ENCODE measurements at places on chromosomes 6 and 20.
A peak's percentile ranks its signal among the peaks of the same experiment; 100 is the strongest.

- DNase-seq, result no peak
Observed at GRCh38 chr20:24654425-24654824, 185.0 kb downstream of the SYNDIG1 start.

DNA sequence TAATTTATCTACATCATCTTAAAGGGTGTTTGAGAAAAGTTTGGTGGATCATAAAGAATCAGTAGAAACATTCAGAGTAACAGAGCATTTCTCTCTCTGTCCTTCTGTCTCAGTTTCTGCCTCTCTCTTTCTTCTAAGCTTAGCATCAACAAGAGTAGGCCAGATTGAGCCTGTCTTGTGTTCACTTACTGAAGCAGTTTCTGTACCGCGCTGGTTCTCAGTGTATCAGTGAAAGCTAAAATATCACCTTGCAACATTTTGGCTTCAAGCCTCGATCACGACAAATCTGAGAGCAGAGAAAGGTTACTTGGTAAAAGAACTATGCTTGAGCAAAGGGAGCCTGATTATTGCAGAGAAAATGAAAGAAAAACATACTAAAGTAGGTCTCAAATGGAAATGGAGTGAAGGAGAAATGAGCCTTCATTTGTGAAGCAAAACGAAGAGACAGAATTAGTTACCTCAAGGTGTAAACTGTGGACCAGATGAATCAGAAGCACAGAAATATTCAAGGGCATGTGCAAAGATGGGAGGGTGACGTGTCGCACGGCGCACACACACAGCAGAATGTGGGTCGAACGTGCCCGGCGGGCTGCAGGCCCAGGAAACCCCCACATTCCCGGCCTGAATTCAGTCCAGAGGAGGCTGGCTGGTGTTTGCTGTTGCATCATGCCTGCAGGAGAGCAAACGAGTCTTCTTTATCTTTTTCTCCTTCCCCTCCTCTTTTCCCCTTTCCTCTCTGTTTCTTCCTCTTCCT, 509.3 kb downstream of the QKI start:
- no peak for DNase-seq

DNA sequence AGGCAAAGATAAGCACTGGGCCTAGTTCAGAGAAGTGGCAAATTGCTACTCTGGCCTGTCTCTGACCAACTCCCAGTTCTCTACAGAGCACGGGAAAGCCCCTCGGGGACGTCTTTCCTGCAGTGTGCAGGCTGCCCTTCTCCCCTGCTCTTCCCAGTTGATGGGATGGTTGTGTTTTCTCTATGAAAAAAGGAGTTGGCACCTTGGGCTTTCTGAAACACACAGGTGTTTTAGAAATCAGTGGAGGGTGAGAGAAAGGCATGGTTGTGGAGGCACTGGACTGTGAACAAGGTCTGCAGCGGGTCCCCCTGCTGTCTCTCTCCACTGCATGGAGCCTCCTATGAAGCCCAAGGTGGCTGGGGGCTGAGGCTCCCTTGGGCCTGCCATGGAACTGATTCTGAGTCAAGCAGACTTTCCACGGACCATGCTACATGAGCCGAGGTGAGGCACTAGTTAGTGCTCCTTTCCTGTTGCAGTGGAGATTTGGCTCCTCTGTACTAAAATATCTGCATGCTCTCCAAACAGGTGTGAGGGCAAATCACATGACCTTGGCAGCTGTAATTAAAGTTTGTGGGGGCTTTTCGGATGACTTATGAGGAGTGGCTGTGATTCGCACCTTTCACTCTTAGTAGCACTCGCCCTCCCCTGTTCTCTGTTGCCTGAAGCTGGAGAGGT, 16.3 kb downstream of the GTSF1L start:
- no peak for DNase-seq

DNA sequence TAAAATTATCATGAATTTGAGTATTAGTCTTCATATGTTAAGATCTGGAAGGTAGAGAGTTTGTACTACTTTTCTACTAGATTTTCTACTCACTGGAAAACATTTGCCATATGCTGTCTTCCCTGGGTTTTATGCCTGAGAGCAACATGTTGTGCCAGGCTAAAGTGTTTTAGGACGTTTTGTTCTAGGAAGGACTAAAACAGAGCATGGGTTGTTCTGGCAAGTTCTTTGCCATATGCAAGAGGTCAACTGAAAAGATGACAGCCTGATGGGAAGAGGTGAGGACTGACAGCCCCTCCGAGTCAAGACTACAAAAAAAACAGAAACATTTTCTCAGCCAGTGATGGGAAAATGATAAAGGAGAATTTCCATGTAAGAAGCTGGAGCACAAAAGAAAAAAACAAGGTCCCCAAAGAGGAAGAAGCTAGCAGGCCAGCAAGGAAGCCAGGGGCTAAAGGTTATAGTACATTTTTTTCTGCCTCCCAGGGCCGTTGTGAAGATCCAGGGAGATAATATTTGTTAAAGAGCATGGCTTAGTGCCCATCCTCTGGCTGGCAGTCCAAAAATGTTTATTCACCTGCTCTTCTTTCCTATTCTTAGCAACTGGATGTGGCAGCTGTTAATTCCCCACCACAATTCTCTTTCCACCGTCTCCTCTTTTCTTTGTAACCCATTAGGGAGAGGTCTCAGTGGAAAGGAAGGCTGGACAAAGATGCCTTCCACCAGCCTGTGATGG, 7.8 kb downstream of the SCGN start:
- no peak for DNase-seq

- no peak for DNase-seq
Observed at GRCh38 chr6:154440022-154440421, 70.5 kb downstream of the CNKSR3 start.

- peak; percentile 76 for DNase-seq
Observed at GRCh38 chr6:36840432-36841403, 1.5 kb upstream of the CPNE5 start.

DNA sequence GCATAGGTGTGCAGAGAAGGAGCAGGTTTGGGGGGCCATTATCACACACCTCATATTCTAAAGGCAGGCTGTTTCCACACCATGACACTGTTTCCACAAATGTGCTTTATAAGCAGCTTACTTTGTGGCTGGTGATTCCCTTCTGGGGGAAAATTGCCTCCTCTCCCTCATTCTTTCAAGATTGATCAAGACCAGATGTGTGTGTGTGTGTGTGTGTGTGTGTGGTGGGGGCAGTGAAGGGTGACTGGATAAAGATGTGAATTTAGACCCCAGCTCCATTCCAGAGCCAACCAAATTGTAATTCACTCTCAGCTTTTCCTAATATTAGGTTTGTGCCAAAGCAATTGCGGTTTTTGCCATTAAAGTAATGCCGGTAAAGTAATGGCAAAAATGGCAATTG, 45.6 kb downstream of the EDN3 start:
- no peak for DNase-seq

GRCh38 chr20:32252189-32252588, 25.3 kb upstream of the KIF3B start:
- no peak for DNase-seq

- DNase-seq, result no peak
Observed at GRCh38 chr6:37812841-37813240, 6.7 kb upstream of the ZFAND3 start.

DNA sequence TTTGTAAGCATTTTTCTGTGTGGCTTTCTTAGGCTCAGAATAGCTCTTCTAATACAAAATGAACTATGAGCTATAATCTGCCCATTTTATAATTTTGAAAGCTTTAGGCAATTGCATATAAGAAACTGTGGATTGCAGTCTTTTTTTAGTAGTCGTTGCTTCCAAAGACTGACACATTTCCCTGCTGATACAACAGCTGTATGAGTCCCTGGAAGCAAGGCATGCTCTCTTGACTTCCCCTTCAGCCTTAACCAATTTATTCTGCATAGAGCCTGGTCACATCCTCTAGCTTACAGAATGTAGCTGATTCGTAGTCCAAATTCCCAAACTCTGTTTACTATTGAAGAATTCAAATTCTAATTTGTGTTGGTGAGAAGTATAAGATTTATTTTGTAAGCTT, 155.3 kb upstream of the EYA4 start:
- no peak for DNase-seq

- no peak for DNase-seq
Observed at GRCh38 chr6:117502580-117502979, 20.1 kb downstream of the DCBLD1 start.

- DNase-seq, result no peak
Observed at GRCh38 chr6:158018851-158019361, 37.2 kb downstream of the SYNJ2 start.

- DNase-seq, result peak; percentile 41
Observed at GRCh38 chr20:17614812-17615644, 45.2 kb downstream of the DSTN start.

DNA sequence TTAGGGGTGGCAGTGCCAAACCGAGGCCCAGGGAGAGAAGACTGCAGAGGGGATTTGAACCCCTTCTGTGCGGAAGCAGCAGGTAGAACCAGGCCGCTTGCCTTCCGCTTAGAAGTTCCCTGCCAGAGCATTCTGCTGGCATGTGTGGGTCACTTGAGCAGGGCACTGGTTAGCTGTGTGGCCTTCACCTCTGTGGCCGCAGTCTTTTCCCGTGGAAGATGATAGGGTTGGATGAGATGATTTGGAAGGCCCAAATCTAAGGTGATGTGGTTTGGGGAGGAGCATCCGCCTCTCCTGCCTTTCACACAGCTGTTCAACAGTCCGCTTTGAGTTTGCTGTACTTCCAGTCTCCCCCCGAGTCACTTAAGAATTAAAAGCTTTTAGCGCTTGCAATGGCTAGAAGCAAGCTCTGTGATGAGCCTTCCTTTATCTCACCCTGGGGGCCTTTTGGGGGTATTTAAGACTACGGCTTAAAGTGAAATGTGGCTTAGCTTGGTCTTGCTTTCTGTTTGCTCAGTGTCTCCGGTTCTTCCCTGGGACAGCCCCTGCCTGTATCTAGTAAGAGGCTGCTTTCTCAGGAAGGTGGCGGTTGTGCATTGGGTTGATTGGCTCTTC, 743 bp downstream of the CMTR1 start:
- peak; percentile 50 for DNase-seq

- no peak for DNase-seq
Observed at GRCh38 chr6:169539176-169539897, 162.5 kb downstream of the WDR27 start.

- no peak for DNase-seq
Observed at GRCh38 chr6:47057830-47058540, 15.9 kb upstream of the ADGRF1 start.

DNA sequence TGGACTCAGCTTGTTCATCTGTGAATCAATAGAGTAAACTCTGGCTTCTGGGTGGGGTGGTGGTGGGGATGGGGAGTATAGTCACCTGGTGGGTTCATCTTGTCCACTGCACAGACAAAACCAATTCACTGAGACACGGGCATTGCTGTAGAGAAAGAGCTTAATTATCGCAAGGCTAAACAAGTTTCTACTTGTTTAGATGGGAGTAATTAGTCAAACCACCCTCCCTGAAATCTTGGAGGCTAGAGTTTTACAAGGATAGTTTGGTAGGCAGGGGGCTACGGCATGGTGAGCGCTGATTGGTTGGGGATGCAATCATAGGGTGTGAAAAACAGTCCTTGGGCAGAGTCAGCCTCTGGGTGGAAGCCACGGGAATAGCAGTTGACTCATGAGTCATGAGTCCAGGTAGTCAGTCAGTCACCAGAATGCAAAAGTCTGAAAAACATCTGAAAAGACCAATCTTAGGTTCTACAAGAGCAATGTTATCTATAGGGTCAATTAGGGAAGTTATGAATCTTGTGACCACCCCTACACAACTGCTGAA, 77.8 kb downstream of the STMND1 start:
- no peak for DNase-seq

DNA sequence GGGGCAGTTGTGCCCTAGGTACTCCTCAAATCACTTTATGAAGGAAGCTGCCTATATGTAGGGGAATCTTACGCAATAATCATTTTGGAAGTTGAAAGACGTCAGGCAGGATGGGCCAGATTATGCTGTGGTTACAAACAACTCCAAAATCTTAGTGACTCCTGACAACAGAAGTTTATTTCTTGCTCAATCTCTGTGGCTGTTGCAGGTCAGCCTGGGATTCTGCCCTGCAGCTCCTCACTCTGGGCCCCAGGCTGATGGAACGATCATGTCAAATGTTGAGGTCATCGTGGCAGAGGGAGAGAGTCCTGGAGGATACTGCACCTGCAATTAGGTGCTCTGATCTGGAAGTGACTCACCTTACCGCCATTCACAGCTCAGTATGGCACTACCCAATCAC, 88.4 kb downstream of the ZDHHC14 start:
- no peak for DNase-seq

GRCh38 chr20:3785240-3786125, 1.1 kb downstream of the CENPB start:
- DNase-seq, result peak; percentile 71

DNA sequence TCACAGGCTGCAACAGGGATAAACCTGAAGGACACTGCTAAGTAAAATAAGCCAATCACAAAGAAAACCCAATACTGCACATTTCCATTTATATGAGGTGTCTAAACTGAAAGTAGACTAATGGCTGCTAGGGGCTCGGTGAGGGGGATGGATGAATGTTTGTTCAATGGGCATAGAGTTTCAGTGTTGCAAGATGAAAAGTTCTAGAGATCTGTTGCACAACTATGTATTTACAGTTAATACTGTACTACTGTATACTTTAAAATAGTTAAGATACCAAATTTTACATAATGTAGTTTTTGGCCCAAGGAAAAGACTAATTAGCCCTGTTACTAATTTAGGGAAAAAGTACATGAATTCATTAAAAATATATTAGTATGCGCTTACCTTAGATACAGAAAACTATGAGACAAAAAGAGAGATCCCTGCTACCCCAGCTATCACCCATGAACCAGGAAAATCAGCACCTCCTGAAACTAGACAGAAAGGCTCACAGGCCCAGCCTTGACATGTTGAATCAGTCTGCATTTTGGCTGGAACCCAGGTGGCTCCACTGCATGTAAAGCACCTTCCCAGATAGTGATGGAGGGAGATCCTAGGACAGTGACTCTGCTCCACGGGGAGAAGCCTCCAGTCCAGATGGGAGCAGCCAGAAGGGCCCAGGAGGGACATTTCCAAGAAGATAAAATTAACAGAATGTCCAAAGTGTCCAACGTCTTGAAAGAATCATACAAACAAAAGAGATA, 16.1 kb downstream of the HLA-F start:
- no peak for DNase-seq

GRCh38 chr6:138728662-138729061, 44.9 kb upstream of the CCDC28A start:
- no peak for DNase-seq

GRCh38 chr6:8658416-8658815, 223.1 kb upstream of the SLC35B3 start:
- no peak for DNase-seq

- DNase-seq, result no peak
Observed at GRCh38 chr6:75079589-75079988, 126.3 kb downstream of the COL12A1 start.

GRCh38 chr6:52546678-52547077, 30.2 kb downstream of the TRAM2 start:
- DNase-seq, result no peak

DNA sequence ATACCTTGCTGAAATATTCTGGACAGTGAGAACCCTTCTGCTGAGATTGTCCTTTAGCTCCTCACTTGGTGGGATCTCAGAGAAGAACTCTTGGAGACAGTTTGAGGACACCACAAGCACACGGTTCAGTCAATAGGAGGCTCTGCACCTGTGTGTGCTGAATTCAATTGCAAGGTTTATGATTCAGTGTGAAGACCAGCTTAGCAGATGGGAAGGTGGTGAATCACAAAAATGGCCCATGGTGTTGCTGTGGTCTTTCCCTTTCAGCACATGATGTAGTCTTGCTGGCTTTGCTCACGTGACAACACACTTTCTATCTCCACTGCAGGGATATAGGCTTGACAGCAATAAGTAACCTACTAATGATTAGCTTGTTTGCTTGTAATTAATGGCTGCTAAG, 270.3 kb downstream of the SLC24A3 start:
- DNase-seq, result no peak

- no peak for DNase-seq
Observed at GRCh38 chr6:129516787-129517186, 193.2 kb downstream of the ARHGAP18 start.

All from endodermal cell (in vitro differentiated cells).